Motor neuron (in vitro differentiated cells): ENCODE measurements at places on chromosomes 13 and 19. TPM values are rescaled to one million over a fixed set of nuclear protein-coding genes. Genes with fewer than 3 reads are reported as not detected.

Gene LHB
- not detected in 2 replicates for total RNA-seq

Gene ZNF568
- 14.3 and 14.6 TPM in 2 replicates for total RNA-seq

Gene FAM83E
- total RNA-seq, result 2.0 and 2.4 TPM in 2 replicates

Gene ZNF600
- total RNA-seq, result 1.3 and 2.1 TPM in 2 replicates

Gene PSG11
- 0.44 TPM in 1 of 2 replicates, not detected in the other for total RNA-seq

Gene IQCN
- total RNA-seq, result 1.9 TPM in 2 replicates

Gene DIAPH3
- 1.3 TPM in 2 replicates for total RNA-seq

Gene FCER2
- total RNA-seq, result 0.51 and 0.65 TPM in 2 replicates

Gene GPI
- total RNA-seq, result 134 and 160 TPM in 2 replicates

Gene EDNRB
- total RNA-seq, result 65.8 and 69.4 TPM in 2 replicates

Gene TGFBR3L
- 0.21 and 0.23 TPM in 2 replicates for total RNA-seq

Gene ZNF491
- 0.94 and 1.9 TPM in 2 replicates for total RNA-seq

Gene SYNE4
- total RNA-seq, result 0.41 and 0.42 TPM in 2 replicates

Gene SIGLEC9
- 0.09 TPM in 1 of 2 replicates, not detected in the other for total RNA-seq

Gene ZNF606
- 16.6 and 17.5 TPM in 2 replicates for total RNA-seq

Gene GJB2
- total RNA-seq, result 0.05 TPM in 1 of 2 replicates, not detected in the other

Gene ZNF888
- total RNA-seq, result 1.4 and 2.4 TPM in 2 replicates
